ENCODE measurements at places on chromosomes 13 and 19.
A peak's percentile ranks its signal among the peaks of the same experiment; 100 is the strongest.

- DNase-seq: no peak
Measured at GRCh38 chr13:102020611-102021216, 381.1 kb downstream of the FGF14 start.

DNA sequence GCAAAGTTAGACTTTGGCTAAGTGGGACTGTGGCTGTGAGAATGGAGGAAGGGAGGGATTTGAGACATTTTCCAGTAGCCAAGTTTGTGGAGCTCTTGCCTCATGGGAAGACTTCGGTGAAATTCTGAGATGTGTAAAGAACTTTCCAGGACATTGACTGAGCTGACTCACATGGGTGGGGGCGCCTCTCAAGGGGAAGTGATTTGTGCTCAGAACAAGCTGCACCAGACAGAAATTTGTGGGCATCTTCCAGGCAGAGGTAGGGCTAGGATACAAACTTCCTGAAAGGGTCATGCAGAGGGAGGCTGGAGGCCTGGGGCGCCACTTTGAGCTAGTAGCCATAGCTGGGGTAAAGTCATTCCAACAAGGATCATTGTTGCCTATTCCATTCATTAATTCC lies 9.8 kb upstream of the SIGLEC10 start:
- DNase-seq: no peak

DNA sequence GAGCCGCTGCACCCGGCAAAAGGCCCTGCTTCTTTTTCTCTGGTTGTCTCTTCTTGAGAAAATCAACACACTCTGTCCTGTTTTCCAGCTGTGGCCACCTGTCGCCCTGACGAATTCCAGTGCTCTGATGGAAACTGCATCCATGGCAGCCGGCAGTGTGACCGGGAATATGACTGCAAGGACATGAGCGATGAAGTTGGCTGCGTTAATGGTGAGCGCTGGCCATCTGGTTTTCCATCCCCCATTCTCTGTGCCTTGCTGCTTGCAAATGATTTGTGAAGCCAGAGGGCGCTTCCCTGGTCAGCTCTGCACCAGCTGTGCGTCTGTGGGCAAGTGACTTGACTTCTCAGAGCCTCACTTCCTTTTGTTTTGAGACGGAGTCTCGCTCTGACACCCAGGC lies 17.2 kb downstream of the LDLR start:
- no peak for DNase-seq

- no peak for DNase-seq
Measured at GRCh38 chr19:2944403-2944774, 382 bp downstream of the ZNF77 start.

GRCh38 chr13:41137241-41137640 lies 4.6 kb upstream of the KBTBD6 start:
- no peak for DNase-seq

DNA sequence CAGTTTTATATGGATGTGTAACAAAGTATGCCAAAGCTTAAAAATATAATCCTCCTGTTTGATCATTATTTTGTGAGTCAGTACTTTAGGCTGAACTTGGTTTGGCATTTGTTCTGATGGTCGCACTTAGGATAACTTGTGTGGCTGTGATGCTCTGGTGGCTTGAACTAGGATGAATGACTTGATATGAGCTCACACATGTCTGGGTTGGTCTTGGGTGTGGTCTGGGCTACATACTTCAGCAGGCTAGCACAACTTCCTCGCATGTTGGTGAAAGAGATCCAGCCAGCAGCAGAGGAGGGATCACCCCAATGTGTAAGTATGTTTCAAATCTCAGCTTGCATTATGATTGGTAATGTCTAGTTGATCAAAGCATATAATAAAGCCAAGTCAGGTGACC lies 969.1 kb upstream of the PCDH9 start:
- no peak for DNase-seq

GRCh38 chr13:107977071-107977574 lies 238.2 kb downstream of the LIG4 start:
- no peak for DNase-seq

DNA sequence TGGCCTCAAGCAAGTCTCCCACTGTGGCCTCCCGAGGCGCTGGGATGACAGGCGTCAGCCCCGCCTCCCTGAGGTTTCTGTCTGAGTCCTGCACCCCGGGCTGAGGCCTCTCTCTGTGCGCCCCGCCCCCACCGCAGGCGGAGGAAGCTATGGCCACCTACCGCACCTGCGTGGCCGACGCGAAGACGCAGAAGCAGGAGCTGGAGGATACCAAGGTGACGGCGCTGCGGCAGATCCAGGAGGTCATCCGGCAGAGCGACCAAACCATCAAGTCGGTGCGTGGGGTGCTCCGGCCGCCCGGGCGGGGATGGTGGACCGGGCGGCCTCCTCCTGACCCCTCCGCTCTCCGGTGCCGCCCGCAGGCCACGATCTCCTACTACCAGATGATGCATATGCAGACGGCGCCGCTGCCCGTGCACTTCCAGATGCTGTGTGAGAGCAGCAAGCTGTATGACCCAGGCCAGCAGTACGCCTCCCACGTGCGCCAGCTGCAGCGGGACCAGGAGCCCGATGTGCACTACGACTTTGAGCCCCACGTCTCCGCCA lies 12.7 kb downstream of the ARHGAP45 start:
- no peak for DNase-seq

GRCh38 chr19:35585848-35586247 lies at the start of gene PMIS2:
TSS of gene PMIS2 (plus strand) at chr19:35586173. CDS start at chr19:35586260, 87 bp downstream.
- DNase-seq: no peak

DNA sequence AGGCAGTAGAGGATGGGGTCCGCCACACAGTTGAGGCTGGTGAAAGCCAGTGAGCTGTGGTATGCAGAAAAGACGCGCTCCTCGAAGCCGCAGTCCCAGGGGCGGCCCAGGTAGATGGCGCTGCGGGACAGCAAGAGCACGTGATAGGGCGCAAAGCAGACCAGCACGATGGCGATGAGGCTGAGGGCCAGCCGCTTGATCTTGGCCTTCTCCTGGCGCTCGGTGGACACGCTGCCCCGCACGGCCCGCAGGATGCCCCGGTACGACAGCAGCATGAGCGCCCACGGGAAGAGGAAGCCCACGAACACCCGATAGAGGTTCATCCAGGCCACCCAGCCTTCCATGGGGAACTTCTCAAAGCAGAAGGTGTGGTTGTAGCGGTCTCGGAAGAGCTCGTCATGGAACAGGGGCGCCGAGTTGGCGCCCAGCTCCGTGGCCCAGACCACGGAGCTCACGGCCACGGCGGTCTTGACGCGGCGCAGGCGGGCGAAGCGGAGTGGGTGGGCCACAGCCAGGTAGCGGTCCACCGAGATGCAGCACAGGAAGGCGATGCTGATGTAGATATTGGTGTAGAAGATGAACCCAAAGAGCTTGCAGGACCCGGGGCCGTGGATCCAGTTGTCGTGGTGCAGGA lies 6.5 kb upstream of the OPA3 start:
- peak; percentile 26 for DNase-seq

GRCh38 chr13:43876366-43876765 lies 3.2 kb downstream of the CCDC122 start:
- DNase-seq: no peak

DNA sequence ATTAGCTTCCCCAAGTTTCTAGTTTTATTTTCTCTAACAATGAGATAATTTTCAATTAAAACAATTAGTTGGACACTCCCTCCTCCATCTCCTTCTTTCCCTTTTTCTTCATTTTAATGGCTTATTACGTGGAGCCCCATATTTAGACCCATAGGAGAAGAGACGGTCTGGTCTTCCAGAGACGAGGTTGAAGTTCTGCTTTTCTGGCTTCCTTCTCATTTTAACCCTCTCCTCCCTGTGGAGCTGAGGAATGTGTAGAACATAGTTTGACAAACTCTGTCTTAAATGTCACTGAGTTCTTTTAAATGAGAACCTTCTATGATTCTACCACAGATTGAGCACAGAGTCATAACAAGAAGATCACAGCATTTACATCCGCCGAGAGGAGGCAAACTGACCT lies 86.8 kb downstream of the EDNRB start:
- DNase-seq: no peak

GRCh38 chr19:19549804-19550464 lies 11.9 kb downstream of the CILP2 start:
- DNase-seq: no peak

- no peak for DNase-seq
Measured at GRCh38 chr13:21938636-21939035, 267.8 kb downstream of the FGF9 start.

DNA sequence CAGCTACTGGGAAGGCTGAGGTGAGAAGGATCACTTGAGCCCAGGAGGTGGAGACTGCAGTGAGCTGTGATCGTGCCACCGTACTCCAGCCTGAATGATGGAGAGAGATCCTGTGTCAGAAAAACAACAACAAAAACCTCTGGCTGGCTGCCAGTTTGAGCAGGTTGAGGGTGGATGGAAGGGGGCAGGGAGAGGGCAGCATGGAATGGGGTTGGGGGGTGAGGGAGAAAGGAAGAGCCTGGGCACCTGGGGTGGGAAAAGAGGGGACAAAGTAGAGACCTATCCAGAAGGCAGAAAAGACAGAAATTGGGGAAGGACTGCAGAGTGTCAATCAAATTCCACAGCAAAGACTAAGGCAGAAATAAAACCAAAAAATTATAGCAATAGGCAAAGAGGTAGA lies 4.7 kb downstream of the SLC1A5 start:
- DNase-seq: no peak
